CD4-positive, alpha-beta T cell treated with Interleukin-15 for 1 hour (primary cell): ENCODE measurements at places on chromosomes 13 and 19.

GRCh38 chr19:33713194-33713593 lies 83.5 kb upstream of the KCTD15 start:
- DNase-seq = no peak

DNA sequence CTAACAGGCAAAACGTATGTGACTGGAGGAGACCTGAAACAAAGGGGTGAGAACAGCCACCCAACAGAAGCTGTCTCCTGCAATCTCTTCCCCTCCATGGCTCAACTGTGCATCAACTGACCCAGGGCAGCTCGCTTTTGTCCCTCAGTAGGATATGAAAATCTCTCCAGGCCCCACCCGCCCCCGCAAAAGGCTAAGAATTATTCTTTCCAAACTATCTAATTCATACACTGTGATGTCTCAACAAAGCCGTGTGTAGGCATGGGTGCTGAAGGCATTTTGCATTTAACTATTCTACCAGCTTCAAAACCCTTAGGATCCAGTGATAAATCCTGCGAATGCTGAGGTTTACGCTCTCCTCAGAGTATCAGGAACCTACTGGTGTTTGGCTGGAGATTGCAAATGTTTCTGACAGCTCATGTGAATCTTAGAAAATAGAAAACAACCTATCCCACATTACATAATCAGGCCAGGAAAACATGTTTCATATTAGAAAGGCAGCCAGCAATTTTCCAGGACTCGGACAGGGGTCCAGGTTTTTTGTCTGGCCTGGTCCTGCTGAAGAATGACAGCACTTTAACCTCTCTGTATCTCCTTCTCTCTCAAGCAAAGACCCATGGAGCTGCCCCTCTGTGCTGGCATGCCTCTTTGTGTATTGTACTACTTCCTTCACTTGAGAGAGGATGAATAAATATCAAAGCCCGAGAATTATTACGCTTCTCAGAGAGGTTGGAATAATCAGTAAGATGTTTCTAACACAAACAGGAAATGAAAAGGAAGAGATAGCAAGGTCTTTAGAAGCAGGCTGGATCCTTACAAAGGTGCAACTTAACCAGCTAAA lies 17.3 kb downstream of the DHRS12 start:
- DNase-seq = no peak

DNA sequence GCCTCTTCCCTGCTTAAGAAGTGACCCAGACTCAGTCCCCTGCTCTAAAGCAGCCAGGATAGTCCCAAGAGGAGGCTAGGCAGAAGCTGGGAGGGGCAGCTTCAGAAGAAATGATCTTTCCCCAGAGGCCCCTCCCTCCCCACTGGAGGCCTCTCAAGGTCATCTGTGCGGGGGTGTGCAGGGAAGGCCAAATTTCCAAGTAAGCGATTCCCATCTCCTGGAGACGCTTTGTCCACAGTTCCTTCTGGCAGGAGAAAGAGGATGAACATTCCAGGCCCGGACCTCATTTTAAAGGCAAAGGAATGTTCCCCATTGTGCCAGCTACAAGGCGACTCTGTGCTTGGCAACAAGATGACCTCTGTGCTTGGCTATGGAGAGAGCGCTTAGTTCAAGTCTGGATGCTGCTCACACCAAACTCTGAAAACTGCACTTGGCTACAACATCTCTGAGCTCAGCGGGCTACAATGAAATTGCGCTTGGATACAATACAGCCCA lies 23.5 kb downstream of the COL5A3 start:
- no peak for DNase-seq

- DNase-seq = peak; percentile 64
Observed at GRCh38 chr19:54209811-54210494, 9.3 kb downstream of the RPS9 start.

DNA sequence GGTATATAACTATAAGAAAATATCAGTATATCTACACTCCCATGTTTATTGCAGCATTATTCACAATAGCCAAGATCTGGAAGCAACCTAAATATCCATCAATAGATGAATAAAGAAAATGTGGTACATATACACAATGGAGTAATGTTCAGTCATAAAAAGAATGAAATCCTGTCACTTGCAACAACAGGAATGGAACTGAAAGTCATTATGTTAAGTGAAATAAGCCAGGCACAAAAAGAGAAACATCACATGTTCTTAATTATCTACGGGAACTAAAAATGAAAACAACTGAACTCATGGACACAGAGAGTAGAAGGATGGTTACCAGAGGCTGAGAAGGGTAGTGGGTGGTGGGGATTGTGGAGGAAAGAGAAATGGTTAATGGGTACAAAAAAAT lies 665.2 kb downstream of the TBC1D4 start:
- no peak for DNase-seq

DNA sequence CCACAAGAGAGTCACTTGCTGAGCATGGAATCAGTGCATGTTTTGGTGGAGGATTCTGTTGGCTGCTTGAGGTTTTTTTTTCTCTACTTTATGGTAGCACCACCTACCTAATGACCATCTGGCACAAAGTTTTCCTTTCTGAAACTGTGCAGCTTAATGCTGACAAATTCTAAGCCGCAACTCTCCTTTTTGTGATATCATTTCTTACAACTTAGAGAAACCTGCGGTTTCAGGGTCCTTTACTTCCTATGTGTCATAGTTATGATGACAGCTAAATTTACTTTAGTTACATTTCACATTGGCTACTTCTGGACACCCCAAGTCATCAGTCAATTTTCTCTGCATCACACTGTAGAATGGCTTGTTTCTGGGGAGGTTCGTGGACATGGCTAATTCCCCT lies 115.4 kb upstream of the TMTC4 start:
- DNase-seq = no peak

DNA sequence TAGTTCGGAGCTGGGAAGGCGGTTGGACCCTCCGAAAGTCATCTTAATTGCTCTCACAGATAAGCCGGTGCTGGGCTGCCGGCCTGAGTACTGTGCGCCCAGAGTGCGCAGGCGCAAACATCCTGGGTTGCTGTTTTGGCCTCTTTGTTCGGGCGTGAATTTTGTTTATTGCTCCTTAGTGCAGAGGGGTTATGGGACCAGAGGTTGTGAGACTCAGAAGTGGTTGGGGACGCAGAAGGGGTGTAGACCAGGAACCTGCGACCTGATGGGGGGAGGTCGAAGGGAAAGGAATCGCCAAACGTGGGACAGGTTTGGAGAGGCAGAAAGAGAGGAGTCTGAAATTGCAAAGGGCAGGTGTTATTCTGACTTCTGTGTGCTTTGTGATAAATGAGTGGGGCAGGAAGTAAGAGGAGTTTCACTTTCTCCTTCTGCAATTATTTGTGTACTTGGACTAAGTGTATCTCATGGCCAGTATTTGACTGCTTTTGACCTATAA lies 607 bp upstream of the ZNF566 start:
- peak; percentile 83 for DNase-seq

GRCh38 chr13:50740052-50740741 lies 103.3 kb downstream of the DLEU7 start:
- no peak for DNase-seq

GRCh38 chr19:3950871-3951861 lies 18.3 kb downstream of the NMRK2 start:
- no peak for DNase-seq

DNA sequence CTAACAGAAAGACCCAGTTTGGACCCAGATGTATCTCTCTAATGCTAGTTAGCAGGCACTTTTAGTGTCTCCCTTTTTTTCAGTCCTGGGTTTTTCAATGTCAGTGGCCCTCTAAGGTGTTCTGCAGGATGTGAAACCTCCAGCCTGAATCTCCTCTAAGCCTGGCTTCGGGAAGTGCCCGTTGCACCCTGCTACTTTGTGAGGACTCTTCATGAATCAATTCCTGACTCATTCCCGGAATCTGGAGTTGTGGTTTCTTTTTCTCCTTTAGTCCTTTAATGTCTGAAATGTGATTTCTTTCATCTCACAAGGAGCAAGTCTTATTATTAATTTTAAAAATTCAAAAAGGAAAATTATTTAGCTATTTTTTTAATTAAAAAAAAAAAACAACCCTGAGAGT lies 116.0 kb downstream of the ZNF536 start:
- DNase-seq = no peak

GRCh38 chr19:9189535-9189934 lies 10.8 kb downstream of the OR7D2 start:
- DNase-seq = no peak

GRCh38 chr13:70729369-70729768 lies 621.1 kb upstream of the KLHL1 start:
- no peak for DNase-seq

DNA sequence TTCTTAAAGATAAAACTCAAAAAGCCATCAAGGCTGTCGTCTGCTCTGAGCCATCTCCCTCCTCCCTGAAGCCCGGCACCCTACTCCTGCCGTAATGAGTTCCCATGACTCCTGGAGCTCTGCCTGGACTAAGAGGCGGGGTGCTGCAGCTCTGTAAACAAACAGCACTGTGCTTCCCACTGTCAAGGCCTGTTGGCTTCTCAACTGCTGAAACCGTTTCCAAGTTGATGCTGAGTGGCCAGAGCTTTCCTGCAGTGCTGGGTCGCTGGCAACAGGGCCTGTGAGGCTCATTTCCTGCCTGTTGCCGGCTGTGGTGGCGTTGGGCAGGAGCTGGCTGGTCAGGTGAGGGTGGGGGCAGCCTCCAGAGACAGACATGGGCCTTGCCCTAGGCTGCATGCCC lies 26.7 kb upstream of the ISYNA1 start:
- DNase-seq = no peak

DNA sequence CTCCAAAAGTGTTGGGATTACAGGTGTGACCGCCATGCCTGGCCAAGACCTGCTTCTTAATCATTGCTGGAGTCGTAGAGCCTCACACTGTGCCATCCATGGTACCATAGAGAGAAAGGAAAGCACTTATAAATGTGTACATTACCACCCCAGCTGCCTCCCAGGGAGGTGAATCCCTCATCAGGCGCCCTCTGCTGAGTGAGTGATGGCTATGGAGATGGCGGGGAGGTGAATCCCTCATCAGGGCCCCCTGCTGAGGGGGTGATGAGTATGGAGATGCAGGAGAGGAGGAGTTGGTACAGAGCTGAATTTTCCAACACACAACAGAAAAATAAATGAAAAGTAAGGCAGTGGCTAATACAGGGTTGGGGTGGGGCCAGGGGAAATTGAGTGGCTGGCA lies 263.4 kb downstream of the UQCRFS1 start:
- DNase-seq = no peak

DNA sequence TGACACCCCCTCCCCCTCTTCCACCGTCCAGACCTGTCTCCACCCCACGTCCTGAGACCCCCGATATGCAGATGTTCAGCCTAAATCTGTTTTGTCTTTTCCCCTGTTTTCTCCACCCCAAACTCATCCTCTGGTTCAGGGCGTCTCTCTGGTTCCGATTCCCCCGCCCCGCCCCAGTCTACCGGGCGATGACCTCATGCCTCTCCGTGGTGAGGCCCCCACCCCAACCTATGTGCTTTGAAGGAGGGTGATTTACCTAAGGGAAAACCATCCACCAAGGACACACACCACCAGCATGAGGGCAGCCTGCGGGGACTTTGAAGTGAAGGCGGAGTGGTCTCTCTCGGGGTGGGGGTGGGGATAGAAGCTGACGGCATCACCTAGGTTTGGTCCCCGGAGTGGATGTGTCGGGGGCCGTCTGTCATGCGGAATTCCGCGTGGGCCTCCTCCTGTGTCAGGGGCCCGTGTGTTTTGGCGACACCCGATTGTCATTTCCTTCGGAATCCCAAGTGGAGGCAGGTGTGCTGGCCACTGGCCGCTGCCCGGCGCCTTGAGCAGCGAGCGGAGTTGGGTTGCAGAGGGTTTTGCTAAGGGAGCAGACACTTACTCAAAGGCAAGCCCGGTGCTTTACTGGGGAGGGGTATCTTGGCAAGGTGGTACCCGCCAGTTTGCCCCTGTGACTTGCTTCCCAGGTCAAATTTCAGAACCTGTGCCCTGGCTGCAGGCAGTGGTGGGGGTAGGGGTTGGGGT lies 1.4 kb downstream of the FZR1 start:
- peak; percentile 51 for DNase-seq

GRCh38 chr13:84903391-84903790 lies 895.8 kb downstream of the SLITRK6 start:
- DNase-seq = no peak

GRCh38 chr13:77323858-77324257 lies 3.0 kb downstream of the MYCBP2 start:
- DNase-seq = no peak

GRCh38 chr19:39819786-39820185 lies 14.2 kb downstream of the DYRK1B start:
- no peak for DNase-seq

DNA sequence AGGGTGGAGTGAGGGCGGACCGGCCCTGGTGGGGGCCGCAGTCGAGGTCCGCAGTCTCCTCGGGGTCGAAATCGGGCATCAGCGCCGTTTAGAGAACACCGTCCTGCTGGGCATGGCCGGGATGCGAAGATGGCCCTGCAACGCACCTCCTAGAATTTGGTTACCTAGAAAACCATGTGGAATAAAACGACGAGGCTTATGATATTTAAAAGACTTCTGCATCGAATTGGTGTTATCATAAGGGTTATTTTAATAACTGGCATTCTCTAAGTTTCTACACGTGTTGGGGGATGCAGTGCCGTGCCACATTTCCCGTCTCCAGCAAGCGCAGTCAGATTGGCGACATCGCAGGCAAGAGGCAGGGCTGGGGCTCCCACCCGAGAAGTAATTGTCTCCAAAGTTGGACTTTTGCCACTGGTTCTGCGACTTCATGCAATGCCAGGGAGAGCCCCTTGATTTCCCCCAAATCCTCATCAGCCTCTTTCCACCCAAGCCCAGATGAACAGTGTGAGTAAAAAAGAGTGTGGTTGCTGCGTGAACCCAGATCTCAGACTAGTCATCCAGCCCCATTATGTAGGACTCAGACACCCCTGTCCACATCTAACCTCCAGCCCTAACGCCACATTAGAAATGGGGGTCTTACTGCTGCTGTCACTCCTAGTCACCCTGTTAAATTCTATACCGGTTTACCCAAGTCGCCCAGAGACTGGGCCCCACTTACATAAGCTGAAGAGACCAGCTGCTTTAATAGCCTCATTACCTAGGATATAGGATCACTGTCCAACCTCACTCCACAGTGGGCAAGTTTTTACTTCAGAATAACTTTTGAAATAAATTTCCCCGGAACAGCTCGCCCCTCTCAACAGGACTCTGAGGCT lies 571 bp upstream of the DHRS12 start:
- no peak for DNase-seq
